Brain microvascular endothelial cell (primary cell): ENCODE measurements at places on chromosomes 2 and 18.

- DNase-seq, result peak; percentile 35
Measured at GRCh38 chr2:168671932-168672331, 130.5 kb upstream of the NOSTRIN start.

- DNase-seq, result no peak
Measured at GRCh38 chr2:149585166-149585885, 2.2 kb downstream of the MMADHC start.

GRCh38 chr18:22831441-22831904 is 101.7 kb upstream of the RBBP8 start:
- peak; percentile 66 for DNase-seq

GRCh38 chr2:181576431-181576830 is 80.5 kb downstream of the CERKL start:
- no peak for DNase-seq

GRCh38 chr2:7878786-7879482 is 802.9 kb upstream of the ID2 start:
- no peak for DNase-seq

GRCh38 chr2:132825601-132826000 is 155.6 kb upstream of the LYPD1 start:
- no peak for DNase-seq

GRCh38 chr2:206150631-206151030 is 8.6 kb downstream of the NDUFS1 start:
- no peak for DNase-seq

- no peak for DNase-seq
Measured at GRCh38 chr2:232779465-232779864, 3.1 kb upstream of the KCNJ13 start.
